ENCODE measurements at places on chromosomes 16 and 17.

DNA sequence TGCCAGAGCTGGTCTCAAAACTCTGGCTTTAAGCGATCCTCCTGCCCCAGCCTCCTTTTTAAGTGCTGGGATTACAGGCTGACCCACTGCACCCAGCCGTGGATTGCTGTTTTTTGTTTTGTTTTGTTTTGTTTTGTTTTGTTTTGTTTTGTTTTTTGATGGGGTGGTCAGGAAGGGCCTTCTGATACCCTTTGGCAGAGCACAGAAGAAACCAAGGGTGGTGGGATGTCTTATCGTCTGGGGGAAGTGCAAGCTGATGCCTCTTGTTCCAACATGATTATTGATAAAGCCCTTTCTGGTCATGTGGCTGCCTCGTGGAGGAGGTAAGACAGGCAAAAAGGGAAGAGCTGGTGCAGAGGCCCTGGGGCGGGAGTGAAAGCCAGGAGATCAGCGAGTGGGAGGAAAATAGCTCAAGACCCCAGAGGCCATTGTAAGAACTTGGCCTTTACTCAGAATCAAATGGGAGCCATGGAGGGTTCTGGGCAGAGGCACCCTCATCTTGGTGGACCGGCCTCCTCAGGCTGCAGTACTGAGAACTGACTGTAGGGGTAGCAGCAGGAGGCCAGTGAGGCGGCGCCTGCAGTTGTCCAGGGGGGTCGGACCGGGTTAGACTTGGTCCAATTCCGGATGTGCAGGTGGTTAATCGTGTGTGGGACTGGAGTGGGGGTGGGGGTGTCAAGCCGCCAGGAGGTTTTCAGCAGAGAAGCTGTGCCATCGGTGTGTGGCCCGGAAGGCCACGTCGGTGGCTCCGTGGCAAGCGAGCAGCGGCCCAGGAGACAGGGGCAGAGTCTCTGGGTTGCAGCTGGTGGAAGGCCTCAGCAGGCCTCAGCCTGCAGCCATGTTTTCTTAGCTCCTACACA, 84.4 kb upstream of the GSE1 start:
- no peak for ATAC-seq

GRCh38 chr16:47524007-47524405, 62.9 kb downstream of the PHKB start:
- no peak for ATAC-seq

DNA sequence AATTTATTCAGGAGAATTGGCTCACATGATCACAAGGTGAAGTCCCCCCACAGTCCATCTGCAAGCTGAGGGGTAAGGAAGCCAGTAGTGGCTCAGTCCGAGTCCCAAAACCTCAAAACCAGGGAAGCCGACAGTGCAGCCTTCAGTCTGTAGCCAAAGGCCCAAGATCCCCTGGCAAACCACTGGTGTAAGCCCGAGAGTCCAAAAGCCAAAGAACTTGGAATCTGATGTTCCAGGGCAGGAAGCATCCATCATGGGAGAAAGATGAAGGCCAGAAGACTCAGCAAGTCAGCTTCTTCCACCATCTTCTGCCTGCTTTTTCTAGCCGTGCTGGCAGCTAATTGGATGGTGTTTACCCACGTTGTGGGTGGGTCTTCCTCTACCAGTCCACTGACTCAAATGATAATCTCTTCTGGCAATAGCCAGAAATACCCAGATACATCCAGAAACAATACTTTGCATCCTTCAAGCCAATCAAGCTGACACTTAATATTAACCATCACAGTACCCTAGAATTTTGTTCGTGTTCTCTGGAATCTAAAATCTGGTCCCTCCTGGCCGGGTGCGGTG, 40.4 kb downstream of the TMEM114 start:
- ATAC-seq: no peak

DNA sequence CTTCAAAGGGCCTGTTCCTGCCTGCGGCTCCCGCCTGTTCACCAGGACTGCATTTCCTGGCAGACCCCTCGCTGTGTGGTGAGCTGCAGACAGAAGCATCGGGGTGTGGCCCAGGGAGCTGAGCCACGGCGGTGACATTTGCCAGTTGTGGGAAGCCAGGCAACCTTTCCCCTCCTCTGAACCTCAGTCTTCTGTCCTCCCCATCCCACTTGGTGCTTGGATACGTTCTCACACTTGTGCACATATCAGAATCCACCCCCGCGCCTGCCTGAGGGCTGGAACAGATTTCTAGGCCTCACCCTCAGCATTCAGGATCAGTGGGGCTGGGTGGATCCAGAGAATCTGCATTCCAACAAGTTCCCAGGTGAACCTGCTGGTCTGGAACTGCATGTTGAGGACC, 63.5 kb downstream of the CRISPLD2 start:
- ATAC-seq: no peak

GRCh38 chr17:75861927-75862317, 6.8 kb upstream of the WBP2 start:
- no peak for ATAC-seq

GRCh38 chr17:66542129-66542966, 239.9 kb downstream of the PRKCA start:
- peak; percentile 86 for ATAC-seq

GRCh38 chr16:21197112-21197511, 14.3 kb downstream of the ZP2 start:
- no peak for ATAC-seq

DNA sequence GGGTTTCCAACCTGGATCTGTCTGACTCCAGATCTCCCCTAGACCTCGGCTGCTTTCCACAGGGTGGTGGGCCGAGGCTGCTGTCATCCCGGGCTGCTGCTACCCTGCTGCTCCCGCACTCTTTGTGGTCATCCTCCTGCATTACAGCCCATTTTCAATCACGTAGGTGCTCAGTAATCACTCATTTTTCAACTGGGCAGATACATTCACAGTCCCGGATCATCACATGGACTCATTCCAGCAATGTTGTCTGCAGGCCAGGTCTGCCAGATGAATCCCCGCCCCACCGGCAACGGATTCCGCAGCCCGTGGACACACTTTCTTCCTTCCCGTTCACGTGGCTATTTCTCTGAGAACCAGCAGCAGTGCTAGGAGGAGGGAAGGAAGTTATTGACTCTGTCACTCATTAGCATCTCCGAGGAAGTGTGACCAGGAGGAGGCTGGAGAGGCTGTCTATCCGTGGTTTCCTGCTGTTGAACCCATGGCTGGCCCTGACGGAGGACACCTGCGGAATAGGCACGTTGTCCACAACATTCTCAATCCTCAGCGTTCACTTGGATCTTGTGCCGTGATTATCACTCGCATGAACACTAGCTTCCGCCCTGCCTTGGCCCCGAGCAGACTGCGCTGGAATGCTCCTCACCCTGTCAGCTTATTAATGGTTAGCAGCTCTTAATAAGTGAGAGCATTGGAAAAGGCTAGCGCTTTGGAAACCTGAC, 14.7 kb upstream of the ZCCHC14 start:
- no peak for ATAC-seq

DNA sequence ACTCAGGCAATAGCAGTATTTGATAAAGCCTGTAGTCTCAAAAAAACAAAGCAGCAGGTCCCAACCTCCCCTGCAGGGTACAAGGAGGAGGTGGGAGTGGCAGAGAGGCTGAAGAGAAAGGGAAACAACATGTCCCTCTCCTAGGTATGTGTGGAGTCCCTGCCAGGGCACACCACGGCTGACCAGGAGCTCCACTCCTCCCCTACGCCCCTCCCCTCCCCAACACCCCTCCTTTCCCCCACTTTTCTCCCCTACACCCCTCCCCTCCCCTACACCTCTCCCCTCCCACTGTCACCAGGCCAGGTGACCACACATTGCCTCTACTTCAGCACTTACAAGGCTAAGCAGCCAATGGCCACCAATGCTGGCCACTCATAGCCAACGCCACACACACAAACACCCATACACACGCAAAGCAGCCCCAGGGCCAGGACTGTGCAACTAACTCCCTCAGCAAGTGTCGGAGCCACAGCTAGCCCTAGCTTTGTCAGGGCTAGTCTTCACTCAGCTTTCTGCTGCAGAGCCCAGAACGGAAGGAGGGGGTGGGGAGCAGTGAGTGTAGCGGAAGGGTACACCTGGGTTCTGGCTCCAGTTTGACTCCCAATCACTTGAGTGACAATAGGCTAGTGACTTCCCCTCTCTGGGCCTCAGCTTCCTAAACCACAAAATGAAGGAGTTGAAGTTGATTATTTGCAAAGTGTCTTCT, 8.2 kb downstream of the CAVIN1 start:
- ATAC-seq: peak; percentile 79

- ATAC-seq: no peak
These were observed 113.0 kb downstream of the RBFOX3 start for GRCh38 chr17:79497777-79498348.

- no peak for ATAC-seq
These were observed 5.4 kb upstream of the G6PC1 start for GRCh38 chr17:42895185-42895555.
